ENCODE measurements at places on chromosomes 3 and 15.

DNA sequence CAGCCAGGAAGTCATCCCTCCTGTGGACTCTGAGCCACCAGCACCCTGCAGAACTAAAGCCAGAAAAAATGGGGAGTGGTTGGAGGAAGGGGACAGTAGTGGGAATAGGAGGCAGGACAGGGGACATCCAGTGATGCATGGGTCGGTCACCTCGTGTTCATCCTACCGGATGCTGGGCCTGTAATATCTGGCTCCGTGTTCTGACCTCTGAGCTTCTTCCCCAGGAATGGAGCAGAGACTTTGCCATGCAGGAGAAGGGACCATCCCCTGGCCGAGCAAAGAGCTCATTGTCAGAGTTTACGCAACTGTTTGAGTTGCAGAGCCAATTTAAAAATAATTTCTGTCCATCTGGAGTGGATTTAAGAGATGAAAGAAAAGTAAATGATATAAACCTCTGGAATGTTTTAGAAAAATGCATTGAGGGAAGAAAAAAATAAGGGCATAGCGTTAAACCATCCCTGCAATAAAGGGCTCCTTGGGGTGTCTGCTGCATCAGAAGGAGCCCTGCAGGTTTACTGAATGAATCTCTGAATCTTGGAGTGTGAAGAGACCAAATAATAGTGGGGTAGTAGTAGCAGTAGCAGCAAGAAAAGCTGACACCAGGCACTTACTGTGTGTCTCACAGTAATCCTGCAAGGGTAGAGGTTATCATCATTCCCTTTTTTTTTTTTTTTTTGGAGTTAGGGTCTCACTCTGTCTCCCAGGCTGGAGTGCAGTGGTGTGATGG lies 70.9 kb downstream of the AAGAB start:
- no peak for DNase-seq

DNA sequence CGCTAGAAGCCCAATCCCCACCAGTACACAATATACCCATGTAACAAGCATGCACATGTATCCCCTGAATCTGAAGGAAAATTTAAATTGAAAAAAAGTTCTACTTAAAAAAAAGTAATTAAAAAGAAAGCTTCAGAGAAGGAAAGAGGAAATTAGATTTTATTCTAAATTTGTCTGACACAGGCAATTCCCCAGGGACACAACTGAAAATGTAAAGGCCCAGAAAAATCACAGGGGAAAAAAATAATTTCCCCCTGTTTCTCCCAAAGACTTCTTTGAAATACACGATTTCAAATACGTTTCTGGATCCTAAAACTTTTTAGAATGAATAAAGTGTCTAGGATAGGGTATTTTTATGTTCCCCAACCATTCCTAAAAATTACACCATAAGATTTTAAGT lies 42.9 kb downstream of the SEMA5B start:
- no peak for DNase-seq

- DNase-seq: no peak
These were observed 557.0 kb upstream of the SGO1 start for GRCh38 chr3:20742903-20743552.

DNA sequence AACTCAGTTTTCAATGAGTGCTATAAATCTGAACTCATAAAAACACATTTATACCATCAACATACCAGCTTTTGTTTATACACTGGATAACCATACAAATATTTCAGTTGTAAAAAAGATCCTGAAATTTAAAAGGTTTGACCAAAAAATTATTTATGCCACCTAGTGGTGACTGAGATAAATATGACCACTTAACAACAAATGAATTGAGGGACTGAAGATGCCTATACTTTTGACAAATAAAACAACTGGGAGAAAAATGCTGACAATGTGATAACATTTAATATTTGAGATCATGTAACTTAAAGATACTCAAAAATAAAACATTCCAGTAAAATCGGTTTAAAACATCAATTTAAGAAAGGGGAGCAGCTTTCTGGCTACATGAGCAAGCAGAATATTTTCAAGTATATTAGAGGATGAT lies 30.4 kb downstream of the ATG3 start:
- no peak for DNase-seq

DNA sequence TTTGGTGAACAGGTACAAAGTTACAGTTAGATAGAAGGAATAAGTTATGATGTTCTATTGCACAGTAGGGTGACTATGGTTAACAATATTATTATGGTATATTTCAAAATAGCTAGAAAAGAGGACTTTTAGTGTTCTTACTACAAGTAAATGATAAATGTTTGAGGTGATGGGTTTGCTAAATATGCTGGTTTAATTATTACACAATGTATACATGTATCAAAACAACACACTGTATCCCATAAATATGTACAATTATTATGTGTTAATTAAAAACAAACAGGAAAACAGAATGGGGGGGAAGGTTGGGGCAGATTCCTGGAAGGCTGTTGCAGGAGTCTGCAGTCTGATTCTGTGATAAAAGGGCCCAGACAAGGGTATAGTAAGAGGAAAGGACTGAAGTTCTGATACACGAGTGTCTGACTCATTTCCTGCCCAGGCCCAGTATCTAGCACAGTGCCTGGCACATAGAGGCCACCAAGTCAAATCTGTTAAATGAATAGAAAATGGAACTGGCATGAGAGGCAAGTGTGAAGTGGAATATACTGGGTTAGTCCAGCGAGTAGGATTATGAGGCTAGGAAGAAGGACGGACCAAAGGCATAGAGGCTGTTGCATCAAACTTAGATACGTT lies 7.2 kb upstream of the ENTPD3 start:
- no peak for DNase-seq

- DNase-seq: no peak
These were observed 75.6 kb upstream of the WNT5A start for GRCh38 chr3:55562700-55563099.

DNA sequence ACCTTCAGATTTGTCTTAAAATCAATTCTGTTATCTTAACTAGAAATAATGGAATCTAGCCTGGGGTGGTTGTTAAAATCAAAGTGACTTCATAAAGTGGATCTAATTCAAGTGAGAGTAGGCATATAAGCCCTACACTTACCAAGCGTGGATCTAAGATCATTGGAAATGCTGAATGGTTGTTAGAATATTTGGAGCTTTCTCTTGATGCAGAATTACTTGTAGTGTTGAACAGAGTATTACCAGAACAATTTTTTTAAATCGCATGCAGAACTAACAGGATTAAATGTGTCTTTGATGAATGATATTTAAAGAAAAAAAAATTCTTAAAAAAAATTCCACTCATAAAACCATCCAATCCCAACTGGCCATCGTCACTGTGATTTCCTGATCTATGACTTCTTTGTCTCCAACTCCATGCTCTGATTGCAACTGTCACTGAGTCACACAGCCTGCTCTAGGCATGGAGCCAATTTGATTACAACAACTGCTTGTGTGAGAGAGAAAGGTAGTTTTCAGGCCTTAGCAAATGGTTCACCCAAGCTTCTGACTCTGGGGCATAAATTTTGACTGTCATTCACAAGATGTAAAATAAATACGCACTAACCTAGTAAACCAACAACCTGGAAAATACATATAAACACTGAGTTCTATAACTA lies 25.9 kb upstream of the SPRED1 start:
- no peak for DNase-seq

DNA sequence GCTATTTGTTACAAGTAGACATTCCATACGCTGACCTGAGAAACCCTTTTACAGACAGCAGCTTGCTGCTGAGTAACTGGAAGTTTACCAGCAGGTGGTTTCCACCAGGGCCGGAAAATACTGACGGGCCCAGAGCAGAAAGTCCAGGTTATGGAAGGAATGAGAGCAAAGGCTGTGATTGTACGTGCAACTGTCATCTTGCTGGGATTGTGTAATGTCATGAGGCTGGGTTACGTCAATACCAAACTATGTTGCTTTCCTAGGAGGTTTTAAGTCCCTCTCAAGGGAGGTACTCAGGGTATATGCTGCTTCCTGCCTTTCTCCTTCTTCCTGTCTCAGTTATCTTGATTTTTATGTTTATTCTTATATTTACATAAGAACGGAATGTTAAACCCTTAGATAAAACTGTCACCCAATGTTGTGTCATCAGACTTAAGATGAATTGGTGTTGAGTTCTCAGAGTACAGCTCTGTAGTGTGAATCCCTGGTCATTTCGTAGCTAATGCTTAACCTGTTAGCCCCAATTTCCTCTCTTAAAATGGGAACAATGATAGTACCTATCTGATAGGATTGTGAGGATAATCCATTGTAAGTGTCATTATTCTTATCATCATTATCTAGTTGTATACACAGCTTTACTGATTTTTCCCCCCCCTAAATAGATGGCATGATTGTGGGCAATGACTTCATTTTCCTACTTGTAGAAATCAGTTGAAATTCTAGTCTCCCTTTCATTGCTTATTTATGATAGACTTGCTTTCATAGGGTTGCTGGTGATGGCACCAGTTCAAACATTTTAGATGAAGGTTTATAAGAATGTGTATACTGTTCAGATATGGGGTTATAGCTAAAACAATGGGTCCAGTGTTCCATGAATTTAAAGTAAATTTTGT lies 101.4 kb downstream of the FNDC3B start:
- no peak for DNase-seq

GRCh38 chr3:168847291-168847883 lies 751.7 kb upstream of the GOLIM4 start:
- peak; percentile 50 for DNase-seq

DNA sequence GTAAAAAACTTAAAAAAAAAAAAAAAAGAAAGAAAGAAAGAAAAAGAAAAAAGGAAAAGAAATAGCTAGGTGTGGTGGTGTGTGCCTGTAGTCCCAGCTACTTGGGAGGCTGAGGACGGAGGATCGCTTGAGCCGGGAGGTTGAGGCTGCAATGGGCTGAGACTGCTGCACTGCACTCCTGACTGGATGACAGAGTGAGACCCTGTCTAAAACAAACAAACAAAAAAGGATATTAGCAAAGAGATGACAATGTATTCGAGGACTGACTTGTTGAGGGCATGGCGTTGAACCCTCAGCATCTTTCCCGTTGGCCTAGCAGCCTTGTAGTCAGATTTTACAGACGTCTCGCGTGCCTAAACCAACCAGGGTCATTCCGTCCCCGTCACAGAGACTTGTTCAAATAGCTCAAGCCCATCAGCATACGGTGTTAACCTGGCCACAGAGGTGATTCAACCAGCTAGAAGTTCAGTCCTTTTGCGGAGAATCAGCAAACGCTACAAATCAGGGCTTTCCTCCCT lies 528 bp upstream of the NIT2 start:
- no peak for DNase-seq

DNA sequence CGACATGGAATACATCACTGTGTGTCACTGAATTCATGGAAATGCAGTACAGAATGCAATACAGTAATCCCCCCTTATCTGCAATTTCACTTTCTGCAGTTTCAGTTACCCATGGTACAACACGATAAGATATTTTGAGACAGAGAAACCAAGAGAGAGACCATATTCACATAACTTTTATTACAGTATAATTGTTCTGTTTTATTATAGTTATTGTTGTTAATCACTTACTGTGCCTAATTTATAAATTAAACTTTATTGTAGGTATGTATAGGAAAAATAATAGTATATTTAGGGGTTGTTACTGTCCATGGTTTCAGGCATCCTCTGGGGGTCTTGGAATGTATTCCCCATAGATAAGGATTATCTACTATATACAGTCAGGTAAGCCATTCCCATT lies 61.8 kb downstream of the MBNL1 start:
- DNase-seq: no peak

GRCh38 chr3:190902292-190902691 lies 39.8 kb upstream of the GMNC start:
- DNase-seq: no peak

GRCh38 chr3:58874795-58875194 lies 175.0 kb downstream of the CFAP20DC start:
- DNase-seq: no peak

- DNase-seq: no peak
These were observed 619.7 kb upstream of the AGTR1 start for GRCh38 chr3:148077965-148078364.

DNA sequence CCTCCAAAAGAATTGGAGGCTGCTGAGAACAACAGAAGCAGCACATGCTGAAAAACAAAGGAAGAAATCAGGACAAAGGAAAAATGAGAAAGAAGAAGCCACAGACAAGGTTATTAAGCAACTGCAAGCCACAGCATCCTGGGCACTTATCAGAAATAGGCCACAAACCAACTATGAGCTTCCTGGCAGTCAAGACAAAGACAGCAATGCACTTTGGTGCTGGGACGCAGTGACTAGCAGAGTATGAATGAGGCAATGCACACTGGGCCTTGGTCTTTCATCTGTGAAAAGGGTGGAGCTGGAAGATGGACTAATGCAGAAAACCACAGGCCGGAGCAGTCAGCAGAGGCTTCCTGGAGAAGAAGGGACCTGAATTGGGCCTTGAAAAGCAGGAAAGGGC lies 56.0 kb upstream of the LINGO1 start:
- no peak for DNase-seq

DNA sequence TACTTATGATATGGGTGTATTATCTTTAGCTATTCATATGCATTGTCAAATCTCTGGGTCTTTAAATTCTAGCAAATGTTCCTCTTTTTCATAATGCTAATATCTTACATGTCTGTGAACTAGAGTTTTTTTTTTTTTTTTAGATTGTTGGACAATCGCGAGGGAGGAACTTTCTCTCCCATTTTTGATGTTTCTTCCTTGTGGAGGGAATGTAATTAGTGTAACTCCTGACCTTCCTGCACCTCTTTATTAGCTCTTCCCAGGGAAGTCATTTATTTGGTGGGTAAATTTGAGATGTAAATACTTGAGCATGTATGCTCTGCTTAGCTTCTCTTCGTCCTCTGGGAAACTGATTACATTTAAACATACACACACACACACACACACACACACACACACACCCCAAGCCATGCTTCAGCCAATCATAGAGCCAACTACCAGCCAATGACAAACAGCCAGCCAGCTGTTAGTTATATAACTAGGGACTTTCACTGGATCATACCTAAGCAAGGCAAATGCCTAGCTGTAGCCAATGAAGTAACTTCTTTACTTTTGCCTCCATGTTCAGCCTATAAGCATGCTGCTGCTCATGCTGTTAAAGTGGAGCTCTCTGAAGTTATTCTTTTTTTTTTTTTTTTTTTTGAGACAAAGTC lies 8.3 kb upstream of the USP8 start:
- no peak for DNase-seq

- no peak for DNase-seq
These were observed 736.3 kb upstream of the ARRDC4 start for GRCh38 chr15:97224191-97224641.

DNA sequence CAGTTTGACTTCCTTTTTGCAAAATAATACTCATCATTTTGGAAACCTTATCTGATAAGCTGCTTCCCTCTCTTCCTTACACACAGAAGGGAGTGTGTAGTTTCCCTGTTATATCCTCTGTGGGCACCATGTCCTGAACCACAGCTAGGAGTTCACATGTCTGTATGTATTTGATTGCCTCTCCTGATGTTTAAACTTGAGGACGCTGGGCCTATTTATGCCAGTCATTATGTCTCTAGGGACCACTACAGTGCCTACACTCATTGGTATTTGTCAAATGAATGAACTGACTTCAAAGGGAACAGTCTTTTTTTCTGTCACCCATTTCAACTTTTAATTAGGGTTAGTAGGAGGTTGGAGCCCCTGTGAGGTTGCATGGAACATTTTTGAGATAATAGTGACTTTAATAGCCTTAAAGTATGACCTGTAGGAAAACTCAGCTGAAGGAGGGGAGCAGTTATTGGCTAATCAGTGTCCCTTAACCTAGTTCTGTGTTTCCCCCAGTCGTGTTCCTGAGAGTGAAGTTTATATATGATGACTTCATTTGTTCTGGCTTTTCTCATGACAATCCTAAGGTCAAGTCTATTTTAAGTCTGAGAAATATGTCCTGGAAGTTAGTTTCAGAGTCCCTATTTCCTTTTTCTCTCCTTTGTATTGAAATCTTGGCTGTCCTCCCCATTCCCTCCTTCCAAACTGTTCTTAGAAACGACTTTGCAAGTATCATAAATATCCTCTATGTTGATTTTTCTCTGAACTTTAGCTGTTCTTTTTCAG lies 28.9 kb downstream of the PDE8A start:
- peak; percentile 0 for DNase-seq
